Ovary (tissue), 10 donors: ENCODE measurements at places on chromosomes 5 and 9. TPM values are rescaled to one million over a fixed set of nuclear protein-coding genes. Genes with fewer than 3 reads are reported as not detected.
A peak's percentile ranks its signal among the peaks of the same experiment; 100 is the strongest.

The KCNV2 gene
- not detected for total RNA-seq

The FOXI1 gene
- total RNA-seq = not detected

The SH3PXD2B gene
- total RNA-seq = 61.1 TPM

The TRIM14 gene
- 8.9 TPM for total RNA-seq

The NCS1 gene
- total RNA-seq = 29.5 TPM

DNA sequence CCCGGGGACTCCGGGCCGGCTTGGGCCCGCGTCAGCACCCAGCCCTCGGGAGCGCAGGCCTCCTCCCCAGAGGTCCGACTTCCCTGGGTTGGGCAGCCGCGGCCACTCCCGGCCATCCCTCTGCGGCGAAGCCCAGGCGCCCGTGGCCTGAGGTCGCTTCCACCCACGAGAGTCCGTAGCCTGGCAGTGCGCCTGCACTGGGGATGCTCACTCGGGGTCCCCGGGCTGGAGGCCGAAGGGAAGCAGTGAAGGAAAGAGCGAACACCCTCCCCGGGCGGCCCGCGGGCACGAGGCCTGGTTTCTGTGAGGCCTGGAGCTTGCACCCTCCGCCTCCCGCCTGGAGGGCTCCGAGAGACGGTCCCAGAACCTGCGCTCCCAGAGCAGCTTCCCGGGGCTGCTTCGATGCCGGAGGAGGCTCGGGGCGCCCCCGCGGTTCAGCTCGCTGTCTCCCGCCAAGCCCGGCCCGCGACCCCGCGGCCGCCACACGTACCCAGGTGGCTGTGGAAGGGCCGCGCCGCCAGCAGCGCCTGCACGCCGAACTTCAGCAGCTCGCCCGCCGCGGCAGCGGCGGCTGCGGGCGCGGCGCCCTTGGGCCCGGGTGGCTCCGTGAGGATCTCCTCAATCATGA is 607 bp downstream of the BARX1 start:
- DNase-seq = no peak

- DNase-seq = no peak
Measured at GRCh38 chr9:99090336-99091130, 14.4 kb upstream of the TGFBR1 start.

- DNase-seq = no peak
Measured at GRCh38 chr5:40486437-40487275, 193.1 kb upstream of the PTGER4 start.

GRCh38 chr5:179801304-179802206 is 5.1 kb downstream of the MGAT4B start:
- peak; percentile 87 for DNase-seq

- DNase-seq = no peak
Measured at GRCh38 chr5:78268356-78268755, 26.1 kb downstream of the AP3B1 start.

DNA sequence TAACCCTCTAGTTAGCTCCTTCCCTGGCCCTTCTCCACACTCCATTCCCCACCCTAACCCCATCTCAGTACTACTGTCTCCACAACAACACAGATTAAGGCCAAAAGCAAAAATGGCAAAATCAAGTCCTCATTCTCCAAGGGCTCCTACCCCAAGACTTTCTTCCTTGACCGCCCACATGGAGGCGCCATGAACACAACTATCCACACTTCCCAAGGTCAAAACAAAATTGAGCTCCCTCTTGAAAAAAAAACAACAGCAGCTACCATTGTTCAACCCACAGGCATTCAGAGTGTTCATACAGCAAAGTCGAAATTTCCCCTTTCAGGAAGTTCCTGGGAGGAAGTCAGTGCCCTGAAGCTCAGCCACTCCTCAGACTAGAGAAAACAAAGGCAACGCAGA is 54.4 kb downstream of the GNAQ start:
- peak; percentile 67 for DNase-seq
